ENCODE measurements at places on chromosomes 13 and 19.

- H3K36me3 ChIP-seq = no peaks in the 10 kb centered on the region
- H3K27me3 ChIP-seq = no peaks in the 10 kb centered on the region
- H3K4me3 ChIP-seq = no peak overlapping the region
- H3K4me1 ChIP-seq = peaks cover 6% of the 10 kb centered on the region
- no peak overlapping the region for H3K27ac ChIP-seq
These were observed 309.8 kb downstream of the OXGR1 start for GRCh38 chr13:96684469-96684868.

GRCh38 chr19:8686549-8686948 is 12.0 kb downstream of the ACTL9 start:
- no peaks in the 10 kb centered on the region for H3K4me1 ChIP-seq
- no peak for DNase-seq
- H3K36me3 ChIP-seq = no peaks in the 10 kb centered on the region
- H3K27me3 ChIP-seq = no peaks in the 10 kb centered on the region

- no peaks in the 10 kb centered on the region for H3K4me1 ChIP-seq
- no peak for DNase-seq
- H3K36me3 ChIP-seq = no peaks in the 10 kb centered on the region
- no peak overlapping the region for H3K27ac ChIP-seq
- no peaks in the 10 kb centered on the region for H3K27me3 ChIP-seq
These were observed 2175.9 kb downstream of the PCDH9 start for GRCh38 chr13:65054277-65054676.

DNA sequence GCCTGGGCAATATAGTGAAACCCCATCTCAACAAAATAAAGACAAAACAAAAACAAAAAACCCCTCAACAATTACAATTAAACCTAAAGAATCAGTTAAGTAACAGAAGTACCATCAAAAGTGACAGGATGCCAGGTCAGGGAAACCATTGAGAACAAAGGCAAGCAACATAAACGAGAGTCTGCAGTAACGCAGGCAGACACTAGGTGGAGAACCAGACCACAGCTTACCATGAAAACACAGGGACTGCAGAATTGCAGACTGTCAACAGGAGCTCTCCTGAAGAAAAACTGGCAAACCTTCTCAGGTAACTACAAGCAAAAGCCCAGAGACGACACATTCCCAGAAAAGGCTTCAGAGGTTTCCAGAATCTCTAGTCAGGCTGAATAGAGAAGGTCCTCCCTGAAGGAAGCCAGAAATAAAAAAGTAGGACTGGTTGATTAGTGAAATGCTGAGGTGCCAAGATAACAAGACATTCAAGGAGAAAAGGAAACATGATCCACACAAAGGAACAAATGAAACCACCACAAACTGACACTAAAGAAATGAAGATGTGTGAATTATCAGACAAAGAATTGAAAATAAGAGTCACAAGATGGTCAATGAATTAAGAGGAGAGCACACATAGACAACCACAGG is 2.2 kb upstream of the ZNF665 start:
- no peak overlapping the region for H3K27ac ChIP-seq
- H3K27me3 ChIP-seq = no peaks in the 10 kb centered on the region
- peaks cover 28% of the 10 kb centered on the region for H3K4me1 ChIP-seq
- H3K4me3 ChIP-seq = no peak overlapping the region

DNA sequence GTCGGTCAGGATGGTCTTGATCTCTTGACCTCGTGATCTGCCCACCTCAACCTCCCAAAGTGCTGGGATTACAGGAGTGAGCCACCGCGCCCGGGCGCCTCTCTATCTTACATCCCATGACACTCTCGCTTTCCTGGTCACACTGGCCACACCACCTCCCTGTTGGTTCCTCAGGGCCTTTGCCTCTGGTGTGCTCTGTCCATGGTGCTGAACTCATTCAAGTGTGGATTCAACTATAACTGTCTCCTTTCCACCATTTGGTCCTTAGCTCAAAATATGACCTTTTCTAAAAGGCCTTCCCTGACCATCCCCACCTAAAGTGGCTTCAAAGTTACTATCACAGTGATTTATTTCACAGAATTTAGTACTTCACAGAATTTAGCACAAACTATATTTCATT is 3.7 kb upstream of the SMIM17 start:
- H3K27me3 ChIP-seq = peaks cover 8% of the 10 kb centered on the region
- H3K27ac ChIP-seq = no peak overlapping the region
- H3K4me1 ChIP-seq = no peaks in the 10 kb centered on the region
- no peak for DNase-seq

GRCh38 chr19:52716522-52716921 is 18.3 kb downstream of the ZNF611 start:
- H3K36me3 ChIP-seq = peaks cover 8% of the 10 kb centered on the region
- H3K27ac ChIP-seq = no peak overlapping the region
- no peaks in the 10 kb centered on the region for H3K4me1 ChIP-seq
- no peaks in the 10 kb centered on the region for H3K27me3 ChIP-seq

GRCh38 chr19:55091955-55092354 is 16.3 kb downstream of the EPS8L1 start:
- H3K4me1 ChIP-seq = peaks cover 16% of the 10 kb centered on the region
- DNase-seq = no peak
- no peak overlapping the region for H3K27ac ChIP-seq
- H3K36me3 ChIP-seq = peaks cover 6% of the 10 kb centered on the region
- H3K27me3 ChIP-seq = no peaks in the 10 kb centered on the region

DNA sequence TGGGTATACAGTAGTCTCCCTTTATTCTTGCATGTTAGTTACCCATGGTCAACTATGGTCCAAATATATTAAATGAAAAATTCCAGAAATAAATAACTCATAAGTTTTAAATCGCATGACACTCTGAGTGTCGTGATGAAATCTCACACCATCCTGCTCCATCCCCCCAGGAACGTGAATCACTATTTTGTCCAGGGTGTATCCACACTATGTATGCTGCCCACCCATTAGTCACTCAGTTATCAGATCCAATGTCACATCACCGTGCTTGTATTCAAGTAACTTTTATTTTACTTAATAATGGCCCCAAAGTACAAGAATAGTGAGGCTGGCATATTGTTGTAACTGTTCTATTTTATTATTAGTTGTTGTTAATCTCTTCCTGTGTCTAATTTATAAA is 115.8 kb upstream of the SERP2 start:
- no peaks in the 10 kb centered on the region for H3K36me3 ChIP-seq
- H3K4me3 ChIP-seq = no peak overlapping the region
- H3K27ac ChIP-seq = no peak overlapping the region
- H3K4me1 ChIP-seq = peaks cover 3% of the 10 kb centered on the region
- no peak for DNase-seq
- H3K27me3 ChIP-seq = no peaks in the 10 kb centered on the region

GRCh38 chr13:91661692-91662490 is 263.5 kb downstream of the GPC5 start:
- DNase-seq = no peak
- no peaks in the 10 kb centered on the region for H3K4me1 ChIP-seq
- no peaks in the 10 kb centered on the region for H3K27me3 ChIP-seq
- H3K27ac ChIP-seq = no peak overlapping the region
- no peaks in the 10 kb centered on the region for H3K36me3 ChIP-seq

GRCh38 chr19:21569494-21569865 is 64.1 kb downstream of the ZNF429 start:
- peak; percentile 80 for DNase-seq
- H3K27me3 ChIP-seq = no peaks in the 10 kb centered on the region
- H3K4me1 ChIP-seq = no peaks in the 10 kb centered on the region
- H3K4me3 ChIP-seq = no peak overlapping the region
- H3K36me3 ChIP-seq = no peaks in the 10 kb centered on the region
- H3K27ac ChIP-seq = no peak overlapping the region

GRCh38 chr19:1408300-1409203 is 1.2 kb downstream of the DAZAP1 start:
- no peaks in the 10 kb centered on the region for H3K36me3 ChIP-seq
- H3K27me3 ChIP-seq = no peaks in the 10 kb centered on the region
- peak overlapping the region; percentile 94 for H3K27ac ChIP-seq
- H3K4me1 ChIP-seq = peaks cover 62% of the 10 kb centered on the region

- H3K4me3 ChIP-seq = no peak overlapping the region
- no peaks in the 10 kb centered on the region for H3K4me1 ChIP-seq
- no peaks in the 10 kb centered on the region for H3K36me3 ChIP-seq
- DNase-seq = no peak
These were observed 19.1 kb upstream of the WDR18 start for GRCh38 chr19:964761-965694.

GRCh38 chr13:78169386-78169785 is 250.8 kb upstream of the EDNRB start:
- no peaks in the 10 kb centered on the region for H3K4me1 ChIP-seq
- no peak for DNase-seq
- H3K27me3 ChIP-seq = no peaks in the 10 kb centered on the region
- no peaks in the 10 kb centered on the region for H3K36me3 ChIP-seq

GRCh38 chr19:2305452-2306280 is 2.3 kb downstream of the LINGO3 start:
- no peaks in the 10 kb centered on the region for H3K27me3 ChIP-seq
- no peaks in the 10 kb centered on the region for H3K36me3 ChIP-seq
- no peak overlapping the region for H3K4me3 ChIP-seq
- peaks cover 16% of the 10 kb centered on the region for H3K4me1 ChIP-seq
- DNase-seq = no peak

- H3K27me3 ChIP-seq = no peaks in the 10 kb centered on the region
- peak overlapping the region; percentile 99 for H3K4me3 ChIP-seq
- H3K27ac ChIP-seq = peak overlapping the region; percentile 46
- H3K36me3 ChIP-seq = no peaks in the 10 kb centered on the region
- no peak for DNase-seq
- H3K4me1 ChIP-seq = peaks cover 16% of the 10 kb centered on the region
These were observed 437 bp downstream of the SUCLA2 start for GRCh38 chr13:48000559-48001113.

DNA sequence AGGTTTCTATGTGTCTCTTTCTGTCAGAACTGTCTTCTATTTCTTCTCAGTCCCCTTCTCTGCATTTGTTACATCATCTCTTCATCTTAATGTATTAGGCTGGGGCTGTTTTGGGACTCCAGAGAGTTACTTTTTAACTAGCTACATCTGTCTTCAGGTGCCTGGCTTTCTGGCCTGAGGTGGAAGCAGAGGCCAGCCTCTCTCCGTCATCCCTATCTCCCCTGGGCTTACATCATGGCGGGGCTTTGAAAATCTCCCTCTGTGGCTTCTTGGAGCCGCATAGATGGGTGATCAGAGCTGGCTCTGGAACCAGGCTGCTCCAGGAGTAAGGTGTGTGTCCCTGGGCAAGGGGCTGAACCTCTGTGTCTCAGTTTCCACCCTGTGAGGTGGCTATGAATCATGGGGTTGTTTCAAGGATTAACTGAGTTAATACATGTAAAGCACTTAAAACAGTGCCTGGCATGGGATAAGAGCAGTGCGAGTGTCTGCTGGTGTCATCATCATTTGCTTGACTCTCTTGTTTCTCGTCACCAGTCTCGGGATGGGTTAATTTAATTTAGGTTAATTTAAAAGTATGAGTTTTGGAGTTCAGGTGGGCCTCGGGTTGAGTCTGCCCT is 2.0 kb downstream of the EPN1 start:
- no peaks in the 10 kb centered on the region for H3K36me3 ChIP-seq
- H3K27me3 ChIP-seq = no peaks in the 10 kb centered on the region
- no peak for DNase-seq
- H3K27ac ChIP-seq = peak overlapping the region; percentile 40
- H3K4me1 ChIP-seq = peaks cover 73% of the 10 kb centered on the region
- H3K4me3 ChIP-seq = no peak overlapping the region

GRCh38 chr19:46372901-46373490 is 26.1 kb downstream of the PPP5C start:
- peak overlapping the region; percentile 83 for H3K27ac ChIP-seq
- H3K36me3 ChIP-seq = peaks cover 9% of the 10 kb centered on the region

DNA sequence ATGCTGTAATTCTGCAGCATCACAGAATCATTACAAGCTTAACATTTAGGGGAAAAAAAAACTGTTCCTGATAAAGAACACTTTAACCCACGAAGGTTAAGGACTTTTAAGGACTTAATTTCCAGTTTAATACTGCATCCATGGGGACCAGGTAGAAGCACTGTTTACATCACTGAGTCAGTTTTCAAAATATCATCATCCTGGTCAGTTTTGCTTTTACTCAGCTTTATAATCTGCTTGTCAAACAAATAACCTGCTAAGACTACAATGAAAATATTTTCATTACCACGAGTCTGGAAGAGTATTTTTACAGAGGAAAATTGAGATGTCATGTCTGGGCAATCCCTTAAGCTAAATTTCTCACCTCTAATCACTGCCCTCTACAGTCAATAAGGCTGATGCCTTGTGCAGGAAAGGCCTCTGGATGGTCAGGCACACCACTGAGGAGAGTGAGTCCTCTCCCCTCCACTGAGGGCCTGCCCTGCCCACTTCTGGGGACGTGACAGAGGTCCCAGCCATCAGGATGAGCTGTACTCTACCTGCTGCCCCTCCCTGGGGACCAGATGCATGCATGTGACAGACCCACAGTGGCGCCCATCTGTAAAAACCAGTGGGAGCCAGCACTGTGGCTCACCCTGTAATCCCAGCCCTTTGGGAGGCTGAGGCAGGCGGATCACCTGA is 31.0 kb downstream of the FOXO1 start:
- peaks cover 52% of the 10 kb centered on the region for H3K4me1 ChIP-seq
- DNase-seq = no peak
- no peak overlapping the region for H3K27ac ChIP-seq
- H3K4me3 ChIP-seq = no peak overlapping the region

- peak overlapping the region; percentile 80 for H3K27ac ChIP-seq
- peaks cover 16% of the 10 kb centered on the region for H3K4me1 ChIP-seq
- H3K36me3 ChIP-seq = no peaks in the 10 kb centered on the region
- H3K4me3 ChIP-seq = no peak overlapping the region
- H3K27me3 ChIP-seq = no peaks in the 10 kb centered on the region
These were observed 404.4 kb downstream of the SPRY2 start for GRCh38 chr13:79936368-79937136.

GRCh38 chr13:52127783-52128702 is 830 bp downstream of the NEK5 start:
- peak overlapping the region; percentile 19 for H3K27ac ChIP-seq
- DNase-seq = peak; percentile 73
- H3K4me3 ChIP-seq = peak overlapping the region; percentile 25
- H3K27me3 ChIP-seq = no peaks in the 10 kb centered on the region

DNA sequence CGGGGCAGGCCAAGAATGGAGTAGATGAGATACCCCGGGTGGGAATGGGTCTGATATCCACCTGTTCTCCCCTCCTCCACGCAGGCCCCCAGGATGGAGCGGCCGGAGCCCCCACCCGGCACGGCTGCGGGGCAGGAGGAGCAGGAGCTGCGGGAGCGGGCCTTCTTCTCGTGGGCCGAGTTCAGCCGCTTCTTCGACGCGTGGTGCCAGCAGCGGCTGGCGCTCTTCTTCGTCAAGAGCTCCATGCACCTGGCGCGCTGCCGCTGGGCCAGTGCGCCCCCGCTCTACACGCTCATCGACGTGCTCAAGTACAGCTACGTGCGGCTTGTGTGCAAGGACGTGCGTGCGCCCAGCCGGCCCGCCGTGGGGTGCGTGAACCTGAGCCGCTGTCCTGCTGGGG is 1.2 kb downstream of the ZSWIM9 start:
- DNase-seq = no peak
- H3K4me1 ChIP-seq = peaks cover 16% of the 10 kb centered on the region
- no peak overlapping the region for H3K27ac ChIP-seq
- no peak overlapping the region for H3K4me3 ChIP-seq
- H3K27me3 ChIP-seq = no peaks in the 10 kb centered on the region
